ENCODE measurements at places on chromosomes 11 and 22.

GRCh38 chr11:111749646-111750045 lies 16.5 kb downstream of the PPP2R1B start:
- no peak for DNase-seq

DNA sequence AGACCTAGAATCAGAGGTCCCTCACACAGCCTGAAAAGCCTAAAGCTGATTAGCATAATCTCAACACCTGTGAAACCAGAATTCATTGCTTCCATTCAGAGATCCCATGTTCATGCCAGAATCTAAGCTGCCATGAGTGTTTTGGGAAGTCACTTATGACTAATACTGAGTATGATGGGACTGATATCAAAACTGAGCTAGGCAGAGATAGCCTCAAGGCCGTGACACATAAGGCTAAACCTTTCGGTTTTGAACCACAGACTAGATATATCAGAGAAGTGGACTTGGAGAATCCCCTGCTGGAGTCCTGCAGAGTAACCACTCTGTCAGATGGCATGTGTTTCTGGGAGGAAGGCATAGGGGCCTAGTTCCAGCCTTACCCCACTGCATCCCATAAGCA lies 23.1 kb upstream of the GLYATL2 start:
- no peak for DNase-seq

DNA sequence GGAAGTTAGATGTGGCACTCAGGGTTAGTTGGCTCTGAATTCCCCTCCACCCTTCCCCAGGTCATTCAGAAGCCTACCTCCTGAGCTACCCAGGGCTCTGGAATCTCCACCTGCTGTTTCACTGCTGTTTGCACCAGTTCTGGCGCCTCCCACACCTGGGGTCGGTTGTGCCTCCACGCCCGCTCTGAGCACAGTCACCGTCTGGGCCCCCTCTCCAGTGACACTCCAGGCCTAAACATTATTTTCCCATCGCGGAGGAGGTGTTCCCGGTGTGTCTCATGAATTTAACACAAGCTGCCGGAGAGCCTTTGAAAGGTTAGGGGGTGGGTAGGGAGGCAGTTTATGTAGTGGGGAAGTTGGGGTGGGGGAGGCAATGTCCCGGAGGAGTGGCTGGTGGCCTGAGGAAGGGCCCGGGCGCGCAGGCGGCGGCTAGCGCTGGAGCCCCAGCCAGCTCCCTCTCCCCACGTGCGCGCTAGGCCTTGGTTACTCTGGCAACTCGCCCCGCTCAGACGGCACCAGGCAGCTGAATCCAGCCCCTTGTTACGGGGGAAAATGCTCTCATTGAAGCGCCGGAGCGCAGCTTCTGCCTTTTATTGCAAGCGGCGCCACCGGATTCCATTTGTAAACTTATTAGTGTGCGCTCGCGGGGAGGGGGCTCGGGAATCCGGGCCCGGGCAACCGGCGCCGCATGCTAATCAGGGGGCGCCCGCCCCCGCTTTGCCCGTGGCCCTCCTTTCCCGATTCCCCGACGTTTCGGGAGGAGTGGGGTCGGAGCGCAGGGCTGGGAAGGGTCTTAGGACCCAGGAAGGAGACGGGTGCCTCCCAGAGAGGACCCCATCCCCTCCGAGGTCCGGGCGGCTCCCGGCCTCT lies 52.4 kb downstream of the GRIK4 start:
- DNase-seq, result no peak

DNA sequence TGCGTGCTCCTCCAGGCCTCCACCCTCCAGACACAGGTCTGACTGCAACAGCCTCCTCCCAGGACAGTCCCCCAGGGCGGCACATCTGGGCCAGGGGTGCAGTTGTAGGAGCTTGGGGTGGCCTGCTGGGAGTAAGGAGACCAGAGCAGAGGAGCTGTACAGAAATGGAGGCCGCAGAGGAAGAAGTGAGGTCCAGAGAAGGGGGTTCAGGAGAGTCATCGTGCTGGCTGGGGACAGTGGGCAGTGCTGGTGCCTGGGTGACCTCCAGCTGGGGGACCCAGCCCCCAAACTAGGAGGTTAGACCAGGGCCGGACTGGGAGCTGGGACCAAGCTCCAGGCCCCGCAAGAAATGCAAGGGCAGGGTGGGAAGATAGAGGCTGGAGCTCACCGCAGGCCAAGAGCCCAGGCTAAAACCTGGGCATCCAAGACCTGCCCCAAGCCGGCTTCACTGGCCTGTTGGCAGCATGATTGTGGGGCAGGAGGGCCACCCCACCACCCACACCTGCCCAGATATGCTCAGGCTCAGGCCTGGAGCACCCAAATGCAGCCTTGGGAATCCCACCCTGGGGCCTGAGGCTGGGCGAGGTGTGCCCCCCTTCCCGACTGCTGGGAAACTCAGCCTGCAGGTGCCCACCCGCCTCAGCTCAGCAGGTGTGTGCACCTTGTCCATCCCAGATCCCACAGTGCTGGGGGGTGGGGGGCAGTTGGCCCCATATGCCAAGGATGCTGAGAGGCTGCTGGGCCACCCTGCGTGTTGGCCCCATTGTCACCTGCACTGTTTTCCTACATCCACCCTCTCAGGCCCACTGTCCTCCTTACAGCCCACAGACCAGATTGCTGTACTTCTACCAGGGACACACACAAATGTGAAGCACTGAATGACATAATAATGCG lies 96.9 kb downstream of the MORC2 start:
- no peak for DNase-seq

DNA sequence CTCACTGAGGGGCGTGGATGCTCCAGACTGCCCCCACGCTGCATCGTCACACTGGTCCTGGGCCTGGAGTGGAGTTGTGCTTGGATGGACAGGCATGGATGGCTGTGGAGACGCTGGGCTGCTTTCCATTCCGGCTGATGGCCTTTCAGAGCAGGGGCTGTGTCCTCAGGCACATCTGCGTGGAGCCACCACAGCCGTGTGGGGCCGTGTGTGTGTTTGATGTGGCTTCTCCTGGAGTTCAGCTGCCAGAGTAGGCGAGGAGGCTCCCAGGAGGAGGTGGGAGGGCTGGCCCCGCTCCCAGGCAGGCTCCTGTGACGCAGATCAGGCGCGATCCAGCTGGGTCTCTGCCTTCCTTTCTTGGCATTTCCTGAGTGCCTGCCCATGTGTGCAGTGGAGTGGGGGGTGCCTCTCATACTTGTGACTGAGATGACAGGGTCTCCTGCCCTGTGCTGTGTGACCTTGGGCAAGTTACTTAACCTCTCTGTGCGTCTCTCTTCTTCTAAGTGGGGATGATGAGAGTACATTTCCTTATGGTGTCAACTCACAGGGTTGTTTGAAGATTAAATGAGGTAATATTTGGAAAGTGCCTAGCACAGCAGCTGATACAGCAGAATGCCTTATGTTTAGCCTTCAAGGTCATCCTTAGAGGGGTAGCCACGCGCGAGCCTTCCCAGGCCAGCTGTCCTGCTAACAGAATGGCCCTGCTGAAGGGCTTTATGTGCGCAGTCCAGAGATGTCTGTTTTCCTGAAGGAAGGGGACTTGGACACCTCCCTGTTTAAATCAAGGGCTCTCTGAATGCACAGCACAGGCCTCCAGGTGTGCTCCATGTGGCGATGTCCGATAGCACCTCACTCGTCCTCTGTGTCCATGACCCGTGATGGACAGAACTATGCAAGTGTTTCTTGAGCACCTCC lies 33.5 kb downstream of the GLB1L2 start:
- DNase-seq, result no peak

DNA sequence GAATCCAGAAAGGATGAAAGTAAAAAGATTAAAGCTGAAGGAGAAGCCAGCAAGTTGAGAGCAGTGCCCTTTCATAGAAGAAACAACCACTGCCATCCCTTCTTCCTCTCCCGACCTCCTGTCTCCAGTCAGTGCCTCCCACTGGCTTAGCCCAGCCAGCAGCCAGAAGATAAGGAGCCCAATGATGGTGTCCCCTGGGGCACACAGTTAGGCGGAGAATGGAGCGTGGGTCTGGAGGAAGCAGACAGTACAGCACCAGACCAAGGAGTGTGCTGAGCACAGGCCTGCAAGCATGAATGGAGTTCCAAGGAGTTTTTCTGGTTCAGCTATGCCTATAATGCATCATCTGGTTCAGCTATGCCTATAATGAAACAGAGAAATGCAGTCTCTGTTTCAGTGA lies 54.3 kb upstream of the TNRC6B start:
- no peak for DNase-seq
